ENCODE measurements at places on chromosomes 2 and 18.

DNA sequence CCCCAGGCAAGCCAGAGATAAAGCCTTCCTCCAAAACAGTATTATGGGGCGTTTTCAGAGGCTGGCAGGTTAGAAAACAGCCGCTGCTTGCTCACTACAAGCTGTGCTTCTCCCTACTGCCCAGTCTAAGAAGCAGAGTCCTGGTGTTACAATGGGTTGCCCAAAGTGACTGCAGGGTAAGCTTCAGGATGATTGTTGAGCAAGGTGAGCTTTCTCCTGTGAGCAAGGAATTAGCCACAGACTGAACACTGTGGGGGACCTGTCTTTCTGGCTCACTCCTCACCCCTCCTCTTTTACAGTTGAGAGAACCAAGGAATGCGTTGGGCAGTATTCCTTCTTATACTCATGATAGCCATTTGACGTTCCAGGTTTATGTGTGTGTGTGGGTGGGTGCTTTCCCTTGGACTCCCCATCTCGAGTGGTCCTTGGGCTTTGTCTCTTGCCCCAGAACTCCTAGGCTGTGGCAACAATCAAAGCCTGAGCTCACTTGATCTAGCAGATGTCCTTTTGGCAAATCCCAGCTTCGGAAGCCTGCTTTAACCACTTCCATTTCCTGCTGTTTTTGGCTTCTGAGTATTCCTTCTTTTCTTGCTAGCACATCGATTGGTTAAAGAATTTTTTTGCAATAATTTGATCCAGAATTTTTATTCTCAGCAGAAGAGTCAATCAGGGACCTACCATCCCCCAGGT is 47.5 kb downstream of the KDM3A start:
- no peak for DNase-seq

GRCh38 chr2:128599700-128600099 is 281.0 kb upstream of the HS6ST1 start:
- DNase-seq, result no peak

- peak; percentile 49 for DNase-seq
Observed at GRCh38 chr18:23049698-23050373, 85.4 kb upstream of the CABLES1 start.

DNA sequence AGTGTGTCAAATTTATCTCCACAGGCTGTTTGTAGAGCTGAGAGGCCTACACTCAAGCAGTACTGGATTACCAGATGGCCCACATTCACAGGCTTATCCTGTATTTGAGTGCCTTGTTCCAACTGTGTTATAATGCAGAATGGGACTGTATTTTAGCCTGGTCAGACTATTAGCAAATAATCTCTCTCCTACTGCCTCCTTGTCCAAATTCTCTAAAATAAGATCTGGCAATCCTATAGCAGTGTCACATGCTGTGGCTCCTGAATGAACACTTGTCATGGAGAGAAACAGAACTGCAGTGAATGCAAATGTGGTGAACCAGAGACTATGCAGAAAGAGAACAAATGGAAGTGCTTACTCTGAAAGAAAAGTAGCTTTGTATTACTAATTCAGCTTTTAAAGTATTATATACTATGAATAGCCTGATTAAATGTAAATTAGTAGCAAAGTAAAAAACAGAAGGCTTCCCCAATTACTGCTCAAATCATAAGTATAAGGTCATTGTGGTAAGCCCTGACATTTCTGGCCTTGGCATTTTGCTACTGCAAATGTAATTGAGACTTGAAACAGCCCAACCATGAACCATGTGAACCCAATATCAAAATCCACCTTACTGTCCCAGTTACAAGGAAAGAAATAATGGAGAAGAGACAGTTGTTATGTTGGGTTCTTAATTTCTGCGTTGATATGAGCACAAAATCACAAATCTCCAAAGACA is 80.0 kb downstream of the MAP4K3 start:
- no peak for DNase-seq

GRCh38 chr18:34697891-34698290 is 12.2 kb upstream of the DTNA start:
- no peak for DNase-seq

GRCh38 chr2:24181849-24182248 is 7.0 kb downstream of the FAM228A start:
- no peak for DNase-seq

GRCh38 chr18:3062798-3063680 is 50.1 kb upstream of the LPIN2 start:
- DNase-seq, result peak; percentile 61

All from stimulated activated naive CD4-positive, alpha-beta T cell (primary cell).